ENCODE measurements at places on chromosomes 12 and 14. TPM values are rescaled to one million over a fixed set of nuclear protein-coding genes. Genes with fewer than 3 reads are reported as not detected.

The RTN1 gene
- polyA plus RNA-seq: 0.11 TPM

The MSI1 gene
- not detected for polyA plus RNA-seq

The KCTD10 gene
- 105 TPM for polyA plus RNA-seq

The PSME2 gene
- polyA plus RNA-seq: 66.5 TPM

The GPR137C gene
- 1.5 TPM for polyA plus RNA-seq

The TTC6 gene
- polyA plus RNA-seq: not detected

GRCh38 chr12:50948798-50949197 lies 3.5 kb upstream of the HIGD1C start:
- H3K27ac ChIP-seq: no peak overlapping the region
- no peaks in the 10 kb centered on the region for H3K4me1 ChIP-seq
- H3K36me3 ChIP-seq: no peaks in the 10 kb centered on the region
- no peak overlapping the region for H3K4me3 ChIP-seq
- no peaks in the 10 kb centered on the region for H3K27me3 ChIP-seq

GRCh38 chr12:23473071-23473470 lies 476.4 kb downstream of the SOX5 start:
- no peak overlapping the region for H3K4me3 ChIP-seq
- no peak for DNase-seq
- no peaks in the 10 kb centered on the region for H3K36me3 ChIP-seq
- H3K27me3 ChIP-seq: no peaks in the 10 kb centered on the region

- no peak for DNase-seq
- H3K27ac ChIP-seq: no peak overlapping the region
- no peak overlapping the region for H3K4me3 ChIP-seq
- no peaks in the 10 kb centered on the region for H3K27me3 ChIP-seq
- H3K36me3 ChIP-seq: no peaks in the 10 kb centered on the region
Measured at GRCh38 chr12:11014234-11014633, 8.2 kb downstream of the TAS2R19 start.

DNA sequence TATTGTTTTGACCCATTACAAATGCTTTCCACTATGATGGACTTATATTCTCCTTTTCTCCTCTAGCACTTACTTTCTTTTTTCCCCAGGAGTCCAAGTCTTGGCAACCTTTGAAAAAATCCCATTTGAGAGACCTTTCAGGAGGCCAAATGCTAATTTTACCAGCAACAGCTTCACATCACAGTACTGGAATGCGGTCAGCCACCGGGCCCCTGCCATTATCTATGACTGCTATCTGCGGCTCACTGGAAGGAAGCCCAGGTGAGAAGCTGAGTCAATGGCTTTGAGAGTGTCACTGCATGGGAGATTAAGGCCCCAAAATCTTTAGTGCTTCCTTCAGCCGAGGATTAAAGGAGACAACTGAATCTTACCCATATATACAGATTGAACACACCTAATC lies 64.2 kb downstream of the ERGIC2 start:
- no peak overlapping the region for H3K27ac ChIP-seq
- H3K4me1 ChIP-seq: peaks cover 17% of the 10 kb centered on the region
- no peak for DNase-seq

DNA sequence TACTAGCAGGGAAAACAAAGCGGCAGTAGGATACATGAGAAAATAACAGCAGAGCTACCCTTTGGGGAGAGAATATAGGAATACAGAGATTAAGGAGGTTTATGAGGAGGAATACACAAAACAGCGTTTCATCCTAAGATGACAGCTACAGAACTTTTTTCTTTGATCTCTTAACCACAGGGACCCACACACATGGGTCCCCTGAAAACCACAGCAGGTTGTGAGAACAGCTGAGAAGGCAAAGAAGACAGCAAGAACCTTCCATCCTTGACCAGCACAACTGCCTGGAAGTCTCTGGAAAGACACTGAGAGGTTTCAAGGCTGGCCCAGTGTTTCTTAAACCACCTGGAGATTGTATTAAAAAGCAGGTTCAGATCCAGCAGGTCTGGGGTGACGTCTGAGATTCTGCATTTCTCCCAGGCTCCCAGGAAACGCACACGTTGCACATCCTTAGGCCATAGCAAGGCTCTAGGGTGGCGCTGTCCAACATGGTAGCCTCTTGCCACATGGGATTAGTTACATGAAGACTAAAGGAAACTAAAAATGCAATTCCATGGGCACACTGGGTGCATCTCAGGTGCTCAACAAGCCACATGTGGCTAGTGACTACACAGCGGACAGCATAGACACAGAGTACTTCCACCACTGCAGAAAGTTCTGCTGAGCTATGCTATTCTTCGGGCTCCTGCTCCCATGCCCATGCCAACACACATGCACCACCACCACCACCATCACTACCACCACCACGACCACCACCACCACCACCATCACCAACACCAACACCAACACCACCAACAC lies 92.3 kb downstream of the FOXN3 start:
- H3K4me3 ChIP-seq: no peak overlapping the region
- H3K27ac ChIP-seq: no peak overlapping the region
- H3K36me3 ChIP-seq: no peaks in the 10 kb centered on the region
- DNase-seq: no peak
- no peaks in the 10 kb centered on the region for H3K4me1 ChIP-seq

GRCh38 chr14:79411403-79412174 lies 799.7 kb downstream of the DIO2 start:
- H3K4me1 ChIP-seq: peaks cover 4% of the 10 kb centered on the region
- peak overlapping the region; percentile 45 for H3K27ac ChIP-seq
- no peaks in the 10 kb centered on the region for H3K27me3 ChIP-seq
- DNase-seq: peak; percentile 15
- H3K36me3 ChIP-seq: no peaks in the 10 kb centered on the region
- H3K4me3 ChIP-seq: no peak overlapping the region

GRCh38 chr12:104886418-104887401 lies 71.4 kb downstream of the SLC41A2 start:
- peaks cover 9% of the 10 kb centered on the region for H3K4me1 ChIP-seq
- no peak overlapping the region for H3K4me3 ChIP-seq
- H3K36me3 ChIP-seq: no peaks in the 10 kb centered on the region
- no peak overlapping the region for H3K27ac ChIP-seq
- no peaks in the 10 kb centered on the region for H3K27me3 ChIP-seq

- no peak overlapping the region for H3K27ac ChIP-seq
- H3K4me1 ChIP-seq: no peaks in the 10 kb centered on the region
- DNase-seq: no peak
- no peaks in the 10 kb centered on the region for H3K27me3 ChIP-seq
- H3K36me3 ChIP-seq: no peaks in the 10 kb centered on the region
Measured at GRCh38 chr12:90152897-90153624, 444.4 kb upstream of the ATP2B1 start.

- no peak overlapping the region for H3K4me3 ChIP-seq
- no peak overlapping the region for H3K27ac ChIP-seq
- DNase-seq: peak; percentile 10
Measured at GRCh38 chr12:29763301-29763683, 20.4 kb downstream of the TMTC1 start.

DNA sequence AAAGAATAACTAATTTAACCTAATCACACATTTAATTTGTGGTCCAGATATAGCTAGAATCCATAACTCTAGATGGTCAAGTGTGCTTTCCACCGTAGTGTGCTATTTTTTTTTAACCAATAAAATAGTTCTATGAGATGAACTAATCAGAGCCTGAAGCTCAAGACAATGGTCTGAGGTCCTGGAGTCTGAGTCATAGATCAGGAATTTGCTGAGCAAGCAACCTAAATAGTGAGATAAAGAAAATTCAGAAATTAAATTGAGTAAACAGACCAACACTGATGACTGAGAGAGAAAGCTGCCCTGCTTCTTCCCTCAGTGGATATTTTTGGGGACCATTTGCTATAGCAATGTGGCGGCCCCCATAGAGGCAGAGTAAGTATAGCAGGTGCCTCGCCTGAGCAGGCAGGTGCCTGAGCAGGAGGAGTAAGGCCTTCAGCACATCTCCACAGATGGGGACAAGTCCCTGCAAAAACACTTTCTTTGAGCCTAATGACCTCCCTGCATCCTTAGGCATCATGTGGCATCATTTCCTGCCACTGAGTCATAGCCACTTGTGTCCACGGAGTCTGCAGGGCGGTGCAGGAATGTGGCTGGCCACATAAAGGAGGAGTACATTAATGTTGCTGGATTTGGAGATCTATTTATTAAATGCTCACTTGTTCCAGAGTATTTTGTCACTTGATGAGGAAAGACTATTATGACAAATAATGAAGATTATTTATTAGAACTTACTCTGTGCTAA lies 13.9 kb upstream of the CLEC4E start:
- DNase-seq: peak; percentile 59
- H3K27me3 ChIP-seq: no peaks in the 10 kb centered on the region
- no peak overlapping the region for H3K4me3 ChIP-seq
- H3K4me1 ChIP-seq: peaks cover 15% of the 10 kb centered on the region
- peak overlapping the region; percentile 60 for H3K27ac ChIP-seq

GRCh38 chr14:77296155-77296554 lies 24.5 kb downstream of the POMT2 start:
- no peaks in the 10 kb centered on the region for H3K27me3 ChIP-seq
- H3K36me3 ChIP-seq: no peaks in the 10 kb centered on the region
- no peak for DNase-seq
- no peak overlapping the region for H3K27ac ChIP-seq

DNA sequence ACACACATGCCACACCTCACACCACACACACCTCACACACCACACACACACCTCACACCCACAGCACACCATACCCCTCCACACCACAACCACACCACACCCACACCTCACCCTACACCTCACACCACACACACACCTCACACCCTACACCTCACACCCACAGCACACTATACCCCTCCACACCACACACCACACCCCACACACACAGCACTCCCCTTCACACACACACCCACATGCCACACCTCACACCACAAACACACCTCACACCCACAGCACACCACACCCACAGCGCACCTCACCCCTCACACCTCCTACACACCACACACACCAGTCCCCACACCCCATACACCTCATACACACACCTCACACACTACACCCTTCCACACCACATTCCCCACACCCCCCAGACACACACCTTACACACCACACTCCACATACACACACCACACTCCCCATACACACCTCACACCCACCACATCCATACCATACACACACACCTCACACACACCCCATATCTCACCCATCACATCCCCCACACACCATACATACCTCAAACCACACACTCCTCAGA lies 80.0 kb downstream of the ACTN1 start:
- no peak overlapping the region for H3K27ac ChIP-seq
- no peaks in the 10 kb centered on the region for H3K27me3 ChIP-seq
- no peak for DNase-seq

DNA sequence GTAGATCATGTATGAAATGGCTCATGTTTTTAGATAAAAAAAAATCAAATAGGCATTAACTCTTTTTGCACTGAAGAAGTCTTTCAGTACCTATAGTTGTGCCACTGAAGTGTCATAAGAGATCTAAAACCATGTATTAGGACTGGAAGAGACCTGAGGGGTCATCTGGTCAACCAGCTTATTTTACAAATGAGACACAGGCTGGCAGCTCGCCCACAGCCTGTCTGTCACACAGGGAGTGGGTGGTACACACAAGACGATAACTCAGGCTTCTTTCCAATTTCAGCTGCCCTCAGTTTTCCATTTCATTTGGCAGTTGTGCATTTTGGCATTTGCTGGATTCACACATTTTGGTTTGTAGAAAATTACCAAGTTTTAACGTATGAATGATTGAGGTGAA lies 34.7 kb downstream of the C12orf75 start:
- no peak overlapping the region for H3K27ac ChIP-seq
- no peaks in the 10 kb centered on the region for H3K4me1 ChIP-seq
- peaks cover 2% of the 10 kb centered on the region for H3K36me3 ChIP-seq
- no peak overlapping the region for H3K4me3 ChIP-seq
- DNase-seq: no peak

GRCh38 chr14:104151566-104152245 lies 13.3 kb downstream of the KIF26A start:
- no peaks in the 10 kb centered on the region for H3K36me3 ChIP-seq
- H3K4me3 ChIP-seq: no peak overlapping the region
- peaks cover 39% of the 10 kb centered on the region for H3K4me1 ChIP-seq
- no peak overlapping the region for H3K27ac ChIP-seq

- no peak overlapping the region for H3K4me3 ChIP-seq
- H3K36me3 ChIP-seq: no peaks in the 10 kb centered on the region
- H3K27ac ChIP-seq: no peak overlapping the region
- no peaks in the 10 kb centered on the region for H3K4me1 ChIP-seq
Measured at GRCh38 chr14:94691660-94692034, 78.3 kb downstream of the GSC start.

DNA sequence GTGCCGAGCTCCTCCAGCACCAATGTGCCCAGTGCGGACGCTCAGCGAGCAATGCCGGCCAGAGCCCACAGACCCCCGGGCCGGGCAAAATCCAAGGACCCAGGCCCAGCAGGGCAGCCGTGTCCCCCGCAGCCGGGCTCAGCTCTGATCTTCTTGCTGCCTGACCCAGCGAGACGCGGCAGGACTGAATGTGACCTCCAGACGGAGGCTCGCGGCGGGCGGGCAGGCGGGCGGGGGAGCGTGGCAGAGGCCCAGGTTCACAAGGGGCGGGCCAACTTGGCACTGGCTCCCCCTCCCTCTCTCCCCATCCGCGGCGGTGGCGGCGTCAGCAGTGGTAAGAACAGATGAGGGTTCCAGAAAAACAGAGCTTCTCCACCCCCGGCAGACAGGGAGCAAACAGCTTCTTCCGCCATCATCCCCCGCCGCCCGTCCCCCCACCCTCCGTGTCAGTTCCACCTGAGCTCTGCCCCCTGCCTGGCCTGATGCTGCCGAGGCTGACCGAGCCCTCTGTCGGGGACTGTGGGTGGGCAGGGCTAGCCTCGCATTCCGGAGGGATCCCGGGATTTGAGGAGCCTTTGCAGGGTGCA lies 94.3 kb downstream of the RFLNA start:
- peak overlapping the region; percentile 92 for H3K27ac ChIP-seq
- H3K36me3 ChIP-seq: peaks cover 4% of the 10 kb centered on the region

DNA sequence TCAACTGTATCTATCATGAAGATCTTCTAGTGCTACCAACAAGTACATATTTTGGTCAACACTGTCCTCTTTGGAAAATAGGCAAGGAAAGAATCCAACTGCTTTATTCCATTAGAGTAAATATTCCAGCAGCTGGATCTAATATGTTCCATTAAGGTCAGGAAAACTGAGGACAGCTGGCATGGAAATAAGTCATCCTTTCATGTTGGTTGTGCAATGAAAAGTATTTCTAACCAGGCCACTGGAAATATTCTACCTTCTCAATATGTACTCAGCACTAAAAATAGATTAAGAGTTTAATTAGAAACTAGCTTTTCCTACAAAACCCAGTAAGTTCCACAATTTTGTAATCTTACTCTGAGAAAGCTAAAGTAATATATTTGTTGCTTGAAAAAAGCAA lies 19.6 kb downstream of the HIGD1C start:
- no peak overlapping the region for H3K27ac ChIP-seq
- no peak for DNase-seq
- no peak overlapping the region for H3K4me3 ChIP-seq
- no peaks in the 10 kb centered on the region for H3K4me1 ChIP-seq
- no peaks in the 10 kb centered on the region for H3K27me3 ChIP-seq

DNA sequence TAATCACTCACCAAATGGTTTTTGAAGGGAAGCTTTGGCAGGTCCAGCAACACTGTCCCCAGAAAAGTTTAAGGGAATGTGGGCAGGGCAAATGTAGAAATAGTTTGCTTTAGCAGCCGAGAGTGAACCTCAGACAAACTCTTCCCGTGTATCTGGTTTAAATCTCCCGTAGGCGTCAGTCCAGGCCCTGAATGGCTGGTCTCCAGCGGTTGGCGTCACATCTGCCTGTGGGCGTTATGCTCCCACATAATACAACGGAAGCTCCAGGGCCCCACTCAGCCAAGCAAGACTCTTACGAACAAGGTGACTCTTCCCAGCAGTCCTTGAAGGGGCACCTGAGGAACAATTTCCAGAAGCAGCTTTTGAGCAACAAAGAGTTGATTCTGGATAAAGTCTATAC lies 942 bp downstream of the ZC2HC1C start:
- H3K27ac ChIP-seq: no peak overlapping the region
- no peak for DNase-seq
- no peaks in the 10 kb centered on the region for H3K27me3 ChIP-seq
- H3K4me3 ChIP-seq: no peak overlapping the region

Data from endothelial cell of umbilical vein (primary cell).